A673 (cell line): ENCODE measurements at places on chromosomes 7 and 10.
A peak's percentile ranks its signal among the peaks of the same experiment; 100 is the strongest.

- no peak for DNase-seq
Observed at GRCh38 chr7:80591654-80592053, 46.8 kb upstream of the CD36 start.

DNA sequence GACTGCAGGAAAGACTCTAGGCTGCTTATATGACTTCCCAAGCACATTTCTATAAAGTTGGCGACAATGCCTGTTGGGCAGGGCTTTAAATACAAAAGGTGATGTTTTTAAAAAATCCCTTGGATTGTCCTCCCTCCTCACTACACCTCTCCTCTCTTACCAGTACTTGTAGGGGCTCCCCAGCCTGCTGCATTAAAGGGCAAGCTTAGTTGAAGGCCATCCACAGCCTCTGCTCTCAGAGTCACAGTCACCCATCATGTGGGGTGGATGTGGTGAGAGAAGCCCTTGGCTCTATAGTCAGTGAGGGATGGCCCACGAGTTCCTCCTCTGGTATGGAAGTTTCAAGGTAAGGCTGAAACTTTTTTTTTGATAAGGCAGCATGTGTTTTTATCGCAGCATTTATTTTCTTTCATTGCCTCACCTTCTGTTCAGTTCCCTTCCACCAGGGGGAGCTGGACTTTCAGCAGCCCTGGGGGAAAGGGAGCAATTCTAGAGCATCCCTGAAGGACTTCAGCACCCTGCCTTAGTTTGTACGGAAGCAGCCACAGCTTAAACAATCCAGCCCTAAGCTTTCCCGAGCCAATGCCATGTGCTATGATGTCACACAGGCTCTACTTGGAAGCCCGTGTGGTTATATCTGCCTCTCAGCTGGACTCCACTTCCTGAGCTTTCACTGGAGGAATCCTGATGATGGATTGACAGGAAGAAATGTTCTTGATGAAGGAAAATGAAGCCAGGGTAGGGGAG, 131.9 kb downstream of the CALCR start:
- peak; percentile 78 for DNase-seq

DNA sequence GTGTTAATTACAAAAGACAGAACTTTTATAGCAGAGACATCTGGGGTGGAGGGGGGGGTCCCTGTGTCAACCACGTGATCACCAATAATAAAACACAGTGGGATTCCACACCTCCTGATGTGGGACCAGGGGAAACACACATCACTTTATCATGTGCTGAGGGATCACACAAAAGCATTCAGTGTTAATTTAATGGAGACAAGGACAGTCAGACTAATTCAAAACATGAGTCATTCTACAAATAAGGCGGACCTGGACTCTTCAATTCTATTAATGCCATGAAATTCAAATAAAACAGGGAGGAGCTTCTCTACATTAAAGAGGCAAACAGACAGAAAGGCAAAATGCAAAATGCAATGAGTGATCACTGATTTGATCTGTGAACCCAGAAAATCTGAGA, 67.3 kb upstream of the PFKP start:
- DNase-seq, result peak; percentile 35

DNA sequence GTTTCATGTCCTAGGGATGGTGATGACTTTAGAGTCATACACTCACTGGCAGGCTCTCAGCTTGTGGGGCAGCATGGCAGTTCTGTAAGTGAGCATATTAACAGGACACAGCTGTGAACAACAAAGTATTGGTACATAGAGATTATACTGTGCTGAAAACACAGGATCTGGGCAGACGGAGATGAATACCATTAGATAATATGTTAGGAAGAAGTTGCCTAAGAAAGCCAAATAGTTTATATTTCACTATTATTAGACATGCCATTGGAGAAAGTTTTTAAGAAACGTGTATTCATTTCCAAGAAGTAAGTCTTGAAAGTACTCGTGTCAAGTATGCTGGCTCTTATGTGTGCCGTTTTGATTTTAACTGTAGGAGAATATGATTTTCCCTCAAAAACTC, 274.5 kb downstream of the INHBA start:
- no peak for DNase-seq

- no peak for DNase-seq
Observed at GRCh38 chr10:78817361-78817760, 251.4 kb upstream of the ZMIZ1 start.

- peak; percentile 82 for DNase-seq
Observed at GRCh38 chr10:101095550-101096213, 33.9 kb downstream of the KAZALD1 start.

DNA sequence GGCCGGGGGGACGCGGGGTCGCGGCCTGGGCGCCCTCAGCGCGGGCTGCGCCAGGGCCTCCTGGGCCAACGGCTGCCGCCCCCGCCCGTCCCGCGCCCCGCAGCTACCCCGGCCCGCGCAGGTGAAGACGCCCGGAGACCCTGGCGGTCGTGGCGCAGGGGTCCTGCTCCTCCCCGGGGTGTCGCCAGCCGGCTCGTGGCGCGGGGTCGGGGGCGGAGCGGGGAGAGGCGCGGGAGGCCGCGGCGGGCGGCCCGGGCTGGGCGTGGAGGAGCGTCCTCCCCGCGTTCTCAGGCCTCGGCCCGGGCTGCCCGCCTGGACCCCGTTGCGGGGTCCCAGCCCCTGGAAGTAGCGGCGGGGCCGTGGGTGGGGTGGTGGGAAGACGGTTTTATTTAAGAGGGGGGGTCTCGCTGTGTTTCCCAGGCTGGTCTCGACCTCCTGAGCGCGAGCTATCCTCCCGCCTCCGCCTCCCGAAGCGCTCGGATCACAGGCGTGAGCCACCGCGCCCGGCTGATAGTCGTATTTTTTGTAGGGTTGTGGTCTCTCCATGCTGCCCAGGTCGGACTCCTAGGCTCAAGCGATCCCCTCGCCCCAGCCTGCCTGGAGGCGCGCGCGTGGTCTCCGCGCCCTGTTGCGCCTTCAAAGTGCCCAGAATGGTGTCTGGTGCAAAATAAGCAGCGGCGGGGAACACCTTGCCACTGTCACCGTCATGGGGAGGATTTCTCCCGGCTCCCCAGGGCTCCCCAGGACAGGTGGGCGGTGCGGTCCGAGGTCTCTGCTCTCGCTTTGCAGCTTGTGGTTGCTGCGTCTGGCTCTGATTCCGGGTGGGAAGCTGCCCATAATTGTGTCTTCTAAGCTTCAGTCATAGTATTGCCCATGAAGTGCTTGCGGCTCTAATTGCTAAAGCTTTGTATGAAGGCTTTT, 15.3 kb upstream of the SUN1 start:
- no peak for DNase-seq

GRCh38 chr7:66047426-66047825, 28.2 kb upstream of the ASL start:
- DNase-seq, result no peak

DNA sequence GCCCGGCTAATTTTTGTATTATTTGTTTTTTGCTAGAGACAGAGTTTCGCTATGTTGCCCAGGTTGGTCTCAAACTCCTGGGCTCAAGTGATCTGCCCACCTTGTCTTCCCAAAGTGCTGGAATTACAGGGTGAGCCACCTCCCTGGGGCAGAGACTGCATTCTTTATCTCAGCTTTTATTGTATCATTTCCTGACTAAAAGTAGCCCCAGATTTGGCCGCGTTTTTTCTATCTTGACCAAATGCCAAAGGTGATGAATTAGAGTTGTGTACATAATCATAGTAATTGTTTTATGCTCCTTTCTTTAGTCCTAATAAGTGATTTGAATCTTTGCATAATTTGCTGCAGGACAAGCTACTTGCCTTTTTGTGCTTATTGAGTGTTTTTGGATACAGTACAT, 3.1 kb upstream of the SMNDC1 start:
- no peak for DNase-seq

GRCh38 chr7:40899636-40900507, 765.1 kb downstream of the SUGCT start:
- DNase-seq, result no peak

DNA sequence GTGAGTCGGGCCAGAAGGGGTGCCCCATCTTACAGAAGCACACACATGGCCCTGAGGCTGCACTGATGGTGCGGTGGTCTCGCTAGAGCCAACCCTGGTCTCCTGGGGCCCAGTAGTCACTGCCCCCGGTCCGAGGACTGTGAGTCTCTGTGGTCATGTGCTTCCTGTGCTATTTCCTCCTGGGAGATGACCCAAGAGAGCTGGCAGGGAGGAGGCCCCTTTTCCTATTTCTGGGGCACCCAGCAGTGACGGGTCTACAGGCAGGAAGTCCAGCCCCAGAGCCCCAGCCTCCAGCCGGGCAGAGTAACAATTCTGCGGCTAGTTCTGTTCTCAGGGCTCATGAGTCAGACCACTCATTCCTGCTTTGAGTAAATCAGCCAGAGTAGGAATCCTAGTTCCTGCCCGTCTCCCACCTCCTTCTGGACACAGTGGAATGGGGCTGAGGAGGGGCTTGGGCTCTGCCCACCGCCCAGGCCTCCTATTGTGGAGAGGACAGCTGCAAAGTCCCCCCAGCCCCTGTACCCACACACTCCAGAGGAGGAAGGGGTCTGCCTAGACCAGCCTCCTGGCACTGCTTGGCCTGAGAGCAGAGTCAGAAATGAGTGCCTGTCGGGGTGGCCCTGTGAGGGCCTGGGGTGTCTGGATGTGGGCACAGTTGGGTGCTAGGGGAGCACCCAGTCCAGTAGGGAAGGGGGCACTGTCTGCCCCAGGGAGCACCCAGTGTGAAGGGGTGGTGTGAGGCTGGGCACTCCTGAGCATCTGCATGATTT, 80.5 kb upstream of the PPIF start:
- DNase-seq, result peak; percentile 58

GRCh38 chr10:117216611-117217195, 19.4 kb downstream of the KCNK18 start:
- peak; percentile 80 for DNase-seq

DNA sequence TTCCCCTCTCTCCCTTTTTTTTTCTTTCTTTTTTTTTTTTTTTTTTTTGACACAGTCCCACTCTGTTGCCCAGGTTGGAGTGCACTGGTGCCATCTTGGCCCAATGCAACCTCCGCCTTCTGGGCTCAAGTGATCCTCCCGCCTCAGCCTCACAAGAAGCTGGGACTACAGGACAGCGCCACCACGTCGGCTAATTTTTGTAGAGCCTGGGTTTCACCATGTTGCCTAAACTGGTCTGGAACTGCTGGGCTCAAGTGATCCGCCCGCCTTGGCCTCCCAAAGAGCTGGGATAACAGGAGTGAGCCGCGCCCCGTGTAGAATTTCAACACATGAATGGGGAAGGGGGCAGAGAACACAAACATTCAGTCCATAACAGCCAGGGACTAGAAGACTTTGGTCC, 2.6 kb upstream of the SP4 start:
- DNase-seq, result no peak

- no peak for DNase-seq
Observed at GRCh38 chr7:95367606-95368005, 28.6 kb downstream of the PON3 start.

DNA sequence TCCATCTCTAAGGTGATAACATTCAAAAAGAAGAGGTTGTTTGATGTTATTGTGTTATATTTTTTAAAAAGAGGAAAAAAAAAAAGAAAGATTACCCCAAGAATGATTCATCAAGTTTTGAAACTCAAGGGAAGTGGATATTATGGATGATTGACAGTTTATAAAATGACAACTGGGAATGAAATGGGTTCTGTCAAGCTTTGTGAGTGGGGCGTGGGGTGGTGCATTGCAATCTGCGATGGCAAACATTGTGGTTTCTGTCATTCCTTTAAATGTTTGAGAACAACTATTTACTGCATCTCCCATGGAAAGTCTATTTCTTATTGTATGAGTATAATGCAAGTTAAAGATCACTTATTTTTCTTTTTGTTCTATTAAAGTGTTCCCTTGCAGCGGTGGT, 297.0 kb downstream of the CCDC3 start:
- DNase-seq, result no peak

GRCh38 chr7:18607025-18607424, 111.5 kb downstream of the HDAC9 start:
- DNase-seq, result no peak

GRCh38 chr10:116255886-116256751, 16.9 kb downstream of the GFRA1 start:
- no peak for DNase-seq

- no peak for DNase-seq
Observed at GRCh38 chr10:127781412-127781811, 44.4 kb downstream of the FOXI2 start.

- DNase-seq, result no peak
Observed at GRCh38 chr7:157587805-157588560, 251.2 kb downstream of the DNAJB6 start.

DNA sequence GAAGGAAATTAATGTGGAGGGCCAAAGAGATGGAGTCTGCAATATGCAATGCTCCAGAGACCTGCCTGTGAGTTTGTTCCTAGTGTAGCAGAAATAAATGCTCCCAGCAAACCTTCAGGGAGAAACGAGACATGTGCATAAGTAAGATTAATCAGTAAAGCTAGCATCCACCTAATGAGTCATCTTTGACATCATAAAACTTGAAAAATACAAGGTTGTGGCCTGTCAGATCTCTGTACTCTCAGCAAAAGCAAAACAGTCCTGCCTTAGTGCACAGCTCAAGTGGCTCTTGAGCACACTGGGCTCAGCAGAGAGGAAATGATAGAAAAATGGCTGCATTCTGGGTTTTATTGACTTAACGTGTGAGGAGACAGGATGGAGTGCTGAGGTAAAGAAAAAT, 32.5 kb upstream of the ERCC6 start:
- no peak for DNase-seq

DNA sequence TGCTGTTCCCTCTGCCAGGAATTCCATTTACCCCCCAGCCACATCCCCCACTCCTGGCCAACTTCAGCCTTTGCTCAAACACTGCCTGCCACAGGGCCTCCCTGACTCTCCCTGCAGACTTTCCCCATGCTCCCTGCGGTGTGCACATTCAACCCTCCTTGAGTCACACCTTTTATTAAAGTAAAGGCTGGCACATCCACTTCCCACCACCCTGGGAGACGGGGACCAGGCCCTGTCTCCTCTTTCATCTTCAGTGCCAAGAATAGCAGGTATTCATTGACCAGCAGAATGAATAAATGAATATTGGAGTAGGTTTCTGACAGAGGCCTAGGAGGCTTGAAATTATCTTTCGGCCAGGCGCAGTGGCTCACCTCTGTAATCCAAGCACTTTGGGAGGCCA, 91.4 kb downstream of the GRK5 start:
- DNase-seq, result no peak

GRCh38 chr10:43225004-43225786, 41.7 kb downstream of the RASGEF1A start:
- DNase-seq, result no peak

- DNase-seq, result no peak
Observed at GRCh38 chr7:47817917-47818316, 130.3 kb downstream of the PKD1L1 start.

DNA sequence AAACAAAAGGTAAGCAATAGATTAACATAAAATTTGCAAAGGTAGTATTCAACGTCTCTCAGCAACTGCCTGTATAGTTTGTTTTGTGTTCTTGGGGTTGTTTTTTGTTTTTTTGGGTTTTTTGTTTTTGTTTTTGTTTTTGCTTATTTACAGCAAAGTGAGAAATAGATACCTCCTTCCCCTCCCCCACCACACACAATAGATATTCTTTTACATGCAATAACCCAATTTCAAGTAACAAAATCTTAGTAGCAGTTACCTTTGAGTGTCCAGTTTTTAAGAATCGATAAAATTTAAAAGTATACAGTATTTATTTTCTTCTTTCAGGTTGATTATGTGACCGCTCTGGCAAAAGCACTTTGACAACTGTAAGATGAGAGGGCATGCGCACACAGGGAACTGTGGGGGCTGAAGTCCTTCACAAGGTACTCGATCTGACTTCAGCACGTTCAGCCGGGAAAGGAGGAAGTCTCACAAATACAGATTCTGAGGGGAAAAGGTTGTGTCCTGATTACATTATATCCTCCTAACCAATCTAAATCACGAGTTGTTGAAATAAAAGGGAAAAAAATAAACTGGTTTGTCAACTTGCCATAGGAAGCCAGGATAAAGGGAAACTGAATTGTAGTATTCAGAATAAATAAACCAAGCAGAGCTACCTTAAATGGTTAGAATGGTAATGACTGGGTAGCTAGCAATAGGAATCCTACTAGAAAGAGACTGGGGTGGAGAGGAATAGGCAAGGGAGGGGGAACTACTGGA, 47.8 kb downstream of the CPEB3 start:
- DNase-seq, result peak; percentile 73
